ENCODE measurements at places on chromosomes 2 and 18.

DNA sequence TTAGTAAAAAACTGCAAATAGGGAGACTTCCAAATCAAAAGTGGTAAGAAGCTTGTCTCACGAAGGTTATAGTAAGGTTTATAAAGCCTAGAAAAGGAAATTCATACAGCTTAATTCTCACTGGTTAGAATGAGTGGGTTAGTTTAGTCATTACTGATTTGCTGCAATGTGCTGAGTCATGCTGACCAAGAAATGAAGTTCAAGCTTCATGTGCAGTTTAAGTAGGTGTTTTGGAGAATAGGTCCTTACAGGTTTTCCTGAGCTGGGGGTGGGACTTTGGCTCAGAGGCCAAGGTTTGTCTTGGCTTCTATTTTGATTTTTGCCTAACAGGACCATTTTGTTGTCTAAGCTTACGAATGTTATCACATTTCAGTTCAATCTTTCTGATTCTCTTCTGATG lies 15.1 kb downstream of the CLIP4 start:
- DNase-seq, result peak; percentile 6

DNA sequence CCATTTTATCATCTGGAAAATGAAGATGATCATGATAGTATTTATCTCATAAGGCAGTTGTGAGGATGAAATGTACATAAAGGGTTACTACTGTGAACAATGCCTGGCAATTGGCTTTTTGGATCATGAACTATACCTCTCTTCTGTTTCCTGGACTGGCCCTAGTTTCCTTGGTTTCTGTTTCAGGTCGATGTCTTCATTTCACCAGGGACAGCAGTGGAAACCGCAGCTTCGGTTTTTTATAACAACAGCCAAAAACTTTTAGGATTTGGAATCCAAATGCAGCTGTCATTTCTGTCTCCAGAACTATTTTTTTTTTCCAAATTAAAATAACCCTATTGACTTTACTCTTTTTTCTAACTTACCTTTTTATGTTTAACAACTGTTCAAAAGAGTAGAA lies 425.1 kb downstream of the RND3 start:
- no peak for DNase-seq

- no peak for DNase-seq
These were observed 37.8 kb upstream of the DNMT3A start for GRCh38 chr2:25379535-25379934.

DNA sequence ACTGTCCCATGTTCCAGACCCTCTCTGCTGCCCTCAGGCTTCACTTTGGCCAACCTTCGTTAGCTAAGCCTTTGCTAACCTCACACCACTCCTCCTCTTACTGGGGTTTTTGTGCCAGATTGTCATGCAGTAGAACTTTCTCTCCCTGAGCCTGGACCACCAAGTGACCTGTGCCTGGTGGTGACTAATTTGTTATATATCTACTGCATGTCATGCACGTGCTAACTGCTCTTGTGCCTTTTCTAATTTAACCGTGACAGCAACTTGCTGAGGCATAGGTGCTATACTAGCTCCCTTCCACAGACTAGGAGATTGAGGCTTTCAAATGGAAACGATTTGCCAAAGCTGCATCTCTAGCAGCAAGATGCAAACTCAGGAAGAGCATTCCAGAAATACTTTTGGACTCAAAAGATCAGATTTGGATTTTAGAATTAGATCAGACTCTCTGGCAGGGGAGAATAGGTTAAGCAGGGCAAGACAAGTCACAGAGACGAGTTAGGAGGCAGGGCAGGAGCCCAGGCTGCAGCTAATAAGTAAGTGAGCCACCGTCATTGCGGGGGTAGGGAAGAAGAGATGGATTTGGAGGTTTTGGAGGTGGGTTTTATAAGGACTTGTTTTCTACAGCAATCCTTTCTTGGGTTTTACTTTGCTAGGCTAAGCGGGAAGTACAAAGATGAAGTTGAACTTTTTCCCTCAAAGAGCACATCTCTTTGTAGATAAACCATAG lies 1.8 kb downstream of the PPP1R7 start:
- DNase-seq, result no peak
